Jurkat, Clone E6-1 (cell line): ENCODE measurements at places on chromosomes 5 and 9.

- DNase-seq, result no peak
These were observed 104.6 kb downstream of the CACNA1B start for GRCh38 chr9:137982200-137982599.

- no peak for DNase-seq
These were observed 43.6 kb downstream of the BASP1 start for GRCh38 chr5:17261075-17261474.

DNA sequence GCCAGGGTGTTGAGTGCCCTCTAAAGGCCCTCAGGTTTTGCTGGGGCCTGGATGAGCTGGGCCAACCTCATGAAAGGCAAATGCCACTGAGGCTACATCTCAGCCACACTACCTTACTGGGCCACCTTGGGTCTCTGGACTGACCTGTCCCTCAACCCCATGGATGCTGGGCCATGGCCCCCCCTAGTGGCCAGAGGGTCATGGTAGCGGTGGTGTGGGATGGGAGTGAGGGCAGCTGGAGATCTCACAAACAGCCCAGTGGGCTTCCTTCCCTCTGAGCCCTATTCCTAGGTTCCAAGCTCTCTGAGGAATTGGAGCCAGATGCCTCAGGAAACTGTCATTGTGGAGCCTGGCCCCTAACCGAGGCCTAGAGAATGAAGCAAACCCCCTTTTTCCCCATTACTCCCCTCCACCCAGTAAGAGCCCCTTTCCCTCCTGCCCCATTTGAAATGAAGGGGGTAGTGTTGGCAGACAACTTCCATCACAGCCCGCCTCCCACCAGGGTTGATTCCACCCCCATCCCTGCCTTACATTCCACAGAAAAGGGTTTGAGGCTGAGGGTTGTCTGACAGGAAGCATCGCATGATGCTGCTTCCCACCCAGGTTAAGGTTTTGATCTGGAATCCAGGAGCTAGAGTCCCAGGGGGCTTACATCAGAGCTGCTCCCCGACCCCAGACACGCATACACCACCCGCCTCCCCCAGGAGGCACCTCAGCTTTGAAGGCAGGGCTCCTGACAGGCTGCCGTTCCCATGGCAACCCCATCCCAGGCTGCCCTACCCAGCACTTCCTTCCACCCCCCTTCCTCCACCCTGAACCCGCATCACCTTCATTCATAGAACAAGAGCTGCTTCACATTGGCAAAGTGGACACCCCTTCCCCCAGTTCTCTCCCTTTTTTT, 63.9 kb downstream of the PCDH1 start:
- no peak for DNase-seq

GRCh38 chr9:127937388-127938297, at the start of gene DPM2:
DPM2 (minus strand) TSS chr9:127937854; CDS start chr9:127937820, 34 bp downstream.
- DNase-seq, result peak; percentile 89

DNA sequence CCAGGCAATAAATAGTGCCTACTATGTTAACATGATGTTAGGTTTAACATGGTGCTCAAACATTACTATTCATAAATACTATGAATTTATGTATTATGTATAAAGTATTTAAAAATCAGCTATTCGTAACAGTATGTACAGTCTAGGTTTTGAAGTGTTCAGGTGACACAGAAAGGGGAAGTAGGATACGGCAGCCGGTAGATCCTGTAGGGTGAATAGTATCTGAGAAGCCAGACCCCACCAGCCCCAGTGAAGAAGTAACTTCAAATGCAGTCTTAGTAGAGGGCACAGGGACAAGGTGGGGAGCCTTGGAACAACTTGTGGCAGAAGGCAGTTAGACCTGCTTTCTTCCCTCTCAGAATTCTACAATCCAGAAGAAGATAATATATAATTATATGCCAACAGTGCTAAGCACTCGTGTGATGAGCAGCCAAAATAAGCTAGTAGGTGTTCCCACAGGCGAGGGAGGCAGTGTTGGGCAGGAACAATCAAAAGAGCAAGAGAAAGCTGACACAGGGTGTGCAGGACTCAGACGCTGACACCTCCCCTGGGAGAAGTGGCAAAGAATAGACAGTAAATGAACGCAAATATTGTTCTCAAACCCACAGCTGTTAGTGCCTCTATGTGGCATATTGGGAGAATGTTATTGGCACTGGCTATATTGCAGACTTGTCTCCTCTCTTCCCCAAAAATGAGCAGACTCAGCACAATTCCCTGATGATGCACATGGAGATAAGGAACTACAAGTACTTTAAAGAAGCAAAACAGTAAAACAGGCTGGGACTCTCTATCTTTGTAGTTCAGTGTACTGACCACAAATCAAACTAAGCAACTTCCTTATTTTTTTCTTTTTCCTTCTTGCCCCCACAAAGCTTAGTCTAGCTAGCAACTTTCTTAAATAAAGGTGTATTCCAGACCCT, 4.6 kb downstream of the ZNF367 start:
- no peak for DNase-seq

DNA sequence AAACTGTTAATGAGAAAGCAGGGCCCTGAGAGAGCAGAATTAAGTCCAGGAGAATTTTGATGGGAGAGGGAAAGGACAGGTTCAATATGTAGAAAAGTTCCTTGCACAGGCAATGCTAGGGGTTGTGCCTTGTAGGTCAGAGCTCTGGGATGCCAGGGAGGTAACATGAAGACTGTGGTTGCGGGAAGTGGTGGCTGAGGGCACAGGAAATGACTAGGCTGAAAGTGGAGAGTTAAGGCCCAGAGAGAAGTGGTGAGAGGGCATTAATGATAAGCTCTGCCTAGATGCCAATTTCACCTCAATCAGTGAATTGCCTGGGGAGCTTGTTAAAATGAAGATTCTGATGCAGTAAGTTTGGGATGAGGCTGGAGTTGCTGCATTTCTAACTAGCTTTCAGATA, 31.5 kb upstream of the PPP3R2 start:
- DNase-seq, result peak; percentile 5

DNA sequence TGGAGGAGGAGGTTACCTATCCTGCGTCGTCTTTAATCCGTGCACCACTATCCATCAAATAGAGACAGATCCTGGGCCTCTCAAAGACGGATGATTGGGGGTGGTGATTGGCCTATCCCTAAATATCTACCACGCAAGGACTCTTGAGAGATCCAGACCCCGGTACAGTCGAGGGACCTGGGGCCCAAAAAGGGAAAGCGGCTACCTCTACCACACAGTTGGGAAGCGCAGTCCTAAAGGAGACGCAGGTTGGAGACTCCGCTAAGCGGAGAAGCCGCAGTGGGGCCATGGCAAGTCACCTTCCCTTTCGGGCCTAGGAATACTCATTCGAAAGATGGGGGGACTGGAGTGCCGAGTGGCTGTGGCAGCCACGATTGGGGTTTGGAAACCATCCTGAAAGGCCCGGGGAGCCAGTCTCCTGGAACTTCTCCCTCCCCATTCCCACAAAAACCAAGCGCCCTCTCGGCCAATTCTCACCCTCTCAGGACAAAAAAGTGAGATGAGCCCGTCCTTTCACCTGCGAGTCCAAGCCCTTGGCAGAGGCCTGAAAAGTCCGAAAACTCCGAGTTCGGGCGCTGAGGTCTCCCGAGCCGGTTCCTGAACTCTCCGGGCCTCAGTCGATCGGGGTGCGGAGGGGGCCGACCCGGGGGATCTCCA, 499 bp upstream of the FOXE1 start:
- no peak for DNase-seq
